Stimulated activated CD8-positive, alpha-beta memory T cell treated with anti-CD3 and anti-CD28 coated beads, Interleukin-7, amount 100 ng/mL, for 24 hours (primary cell): ENCODE measurements at places on chromosomes 7 and 10.

- DNase-seq: no peak
Observed at GRCh38 chr7:50349963-50350944, 45.7 kb downstream of the IKZF1 start.

- no peak for DNase-seq
Observed at GRCh38 chr10:117502421-117503243, 39.9 kb upstream of the EMX2 start.

- DNase-seq: no peak
Observed at GRCh38 chr10:50508315-50509051, 115.3 kb downstream of the SGMS1 start.

GRCh38 chr10:75553550-75553949, 122.1 kb downstream of the LRMDA start:
- DNase-seq: no peak

DNA sequence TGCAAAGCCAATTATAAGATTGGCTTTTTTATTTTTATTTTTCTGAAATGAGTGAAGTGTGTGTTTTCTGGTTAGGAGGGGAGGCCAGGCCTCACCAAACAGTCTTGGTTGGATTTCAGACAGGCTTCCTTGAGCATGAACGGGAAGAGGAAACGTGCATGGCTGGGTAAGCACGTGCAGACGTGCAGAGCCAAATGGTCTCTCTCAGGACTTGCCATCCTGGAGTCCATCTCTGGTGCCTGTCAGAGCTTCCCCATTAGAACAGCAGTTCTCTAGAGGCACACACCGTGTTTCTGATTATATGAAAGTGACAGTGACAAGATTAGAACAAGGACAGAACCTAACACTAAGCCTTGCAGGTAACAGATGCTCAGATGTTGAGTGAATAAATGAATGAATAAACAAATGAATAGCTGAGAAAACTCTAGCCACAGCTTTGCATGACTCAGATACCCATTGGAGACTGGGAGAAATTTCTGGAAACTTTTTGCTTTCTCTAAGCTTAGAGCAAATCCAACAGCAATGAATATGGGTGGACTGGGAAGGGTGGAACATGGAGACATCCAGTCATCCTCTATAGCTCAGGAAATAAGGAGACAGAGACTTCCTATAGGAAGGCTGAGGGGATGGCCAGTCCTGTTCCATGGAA, 11.8 kb upstream of the CALD1 start:
- DNase-seq: no peak

DNA sequence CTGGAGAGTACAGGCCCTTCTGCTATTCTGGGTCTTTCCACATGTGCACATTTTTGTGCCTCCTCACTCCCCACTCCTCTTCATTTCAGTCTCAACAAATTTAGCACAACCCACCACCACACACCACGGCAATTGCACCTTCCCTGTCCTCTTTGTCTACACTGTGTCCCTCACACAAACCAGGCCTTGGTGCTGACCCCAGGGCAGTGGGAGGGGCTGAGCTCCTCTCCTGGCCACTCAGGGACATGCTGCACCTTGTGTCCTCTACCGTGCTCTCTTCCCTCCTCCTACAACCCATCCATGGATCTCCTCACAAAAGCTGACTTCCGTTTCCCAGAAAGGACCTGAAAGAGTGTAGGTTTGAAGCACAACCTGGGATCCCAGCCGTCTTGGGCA, 90.9 kb upstream of the IKZF1 start:
- DNase-seq: no peak

GRCh38 chr10:48556065-48556464, 48.8 kb downstream of the ARHGAP22 start:
- no peak for DNase-seq

- no peak for DNase-seq
Observed at GRCh38 chr10:89547853-89548513, 12.6 kb upstream of the SLC16A12 start.

- DNase-seq: no peak
Observed at GRCh38 chr10:4812046-4812445, 14.0 kb upstream of the AKR1E2 start.

GRCh38 chr10:107548301-107548700, 383.8 kb upstream of the SORCS1 start:
- no peak for DNase-seq

- no peak for DNase-seq
Observed at GRCh38 chr7:26858735-26859134, 5.7 kb downstream of the SKAP2 start.

DNA sequence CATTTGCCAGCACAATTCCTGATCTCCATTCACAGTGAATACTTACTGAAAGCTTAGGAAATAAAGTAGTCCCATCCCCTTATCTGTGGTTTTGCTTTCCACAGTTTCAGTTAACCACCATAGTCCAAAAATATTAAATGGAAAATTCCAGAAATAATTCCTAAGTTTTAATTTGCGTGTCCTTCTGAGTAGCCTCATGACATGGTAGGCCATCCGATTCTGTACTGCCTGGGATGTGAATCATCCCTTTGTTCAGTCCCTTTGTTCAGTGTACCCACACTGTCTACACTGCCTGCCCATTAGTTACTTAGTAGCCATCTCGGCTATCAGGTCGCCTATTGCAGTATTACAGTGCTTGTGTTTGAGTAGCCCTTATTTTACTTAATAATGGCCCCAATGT, 14.2 kb downstream of the RAB11FIP2 start:
- DNase-seq: no peak
